ENCODE measurements at places on chromosomes 11 and 22. TPM values are rescaled to one million over a fixed set of nuclear protein-coding genes. Genes with fewer than 3 reads are reported as not detected.

DNA sequence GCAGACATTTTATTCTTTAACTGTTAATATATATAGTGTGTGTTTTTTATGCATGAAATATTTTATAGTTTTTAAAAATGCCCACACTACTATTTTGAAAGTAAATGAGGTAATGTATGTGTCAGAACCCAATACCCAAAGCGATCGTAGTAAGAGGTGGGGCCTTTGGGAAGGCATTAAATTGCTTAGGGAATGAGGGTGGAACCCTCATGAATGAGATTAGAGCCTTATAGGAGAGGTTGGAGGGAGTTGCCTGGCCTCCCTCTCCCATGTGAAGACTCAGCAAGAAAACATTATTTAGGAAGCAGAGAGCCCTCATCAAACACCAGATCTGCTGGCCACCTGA is 11.1 kb downstream of the KLHL35 start:
- peak overlapping the region; percentile 48 for H3K27ac ChIP-seq
- H3K4me1 ChIP-seq: peaks cover 3% of the 10 kb centered on the region
- H3K27me3 ChIP-seq: peaks cover 4% of the 10 kb centered on the region
- peaks cover 13% of the 10 kb centered on the region for H3K36me3 ChIP-seq
- DNase-seq: no peak

GRCh38 chr11:36388951-36389350 is 92.9 kb downstream of the PRR5L start:
- no peak for DNase-seq
- peaks cover 9% of the 10 kb centered on the region for H3K27me3 ChIP-seq
- H3K36me3 ChIP-seq: peaks cover 32% of the 10 kb centered on the region
- peak overlapping the region; percentile 47 for H3K4me3 ChIP-seq
- no peak overlapping the region for H3K27ac ChIP-seq

EFCAB6 gene
- 0.69 TPM for total RNA-seq

DNA sequence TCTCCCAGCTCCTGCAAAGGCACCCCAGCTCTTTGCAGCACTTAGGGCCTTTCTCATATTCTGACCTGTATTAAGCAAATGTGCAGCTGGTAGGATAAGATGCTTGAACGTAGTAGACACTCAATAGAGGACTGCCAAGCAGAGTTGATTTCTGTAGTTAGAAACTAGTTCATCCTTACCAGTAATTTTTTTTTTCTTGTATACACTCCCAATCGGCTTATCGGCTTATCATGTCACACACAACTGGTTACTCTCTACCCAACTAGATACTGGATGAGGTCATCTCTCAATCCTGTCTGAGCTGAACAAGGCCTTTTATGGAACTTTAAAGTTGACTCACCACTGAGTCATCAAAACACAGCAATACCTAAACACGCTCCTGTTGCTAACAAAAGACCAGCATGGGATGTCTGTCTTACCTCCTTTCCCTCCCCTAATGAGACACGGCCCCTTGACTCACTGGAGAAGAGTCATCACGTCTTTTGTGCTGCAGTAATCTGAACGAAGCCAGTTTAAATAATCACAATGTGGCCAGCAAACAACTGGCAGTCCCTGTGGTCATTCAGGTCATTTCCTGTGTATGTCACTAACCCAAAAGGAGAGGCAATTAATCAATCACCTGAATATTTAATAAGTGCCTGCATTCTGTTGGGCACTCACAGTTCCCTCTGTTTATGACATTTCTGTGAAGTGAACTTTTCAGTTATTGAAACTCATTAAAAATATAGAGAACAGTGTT is 7.5 kb upstream of the WEE1 start:
- H3K4me1 ChIP-seq: peaks cover 19% of the 10 kb centered on the region
- DNase-seq: no peak
- H3K36me3 ChIP-seq: peaks cover 6% of the 10 kb centered on the region
- H3K27ac ChIP-seq: peak overlapping the region; percentile 40

DNA sequence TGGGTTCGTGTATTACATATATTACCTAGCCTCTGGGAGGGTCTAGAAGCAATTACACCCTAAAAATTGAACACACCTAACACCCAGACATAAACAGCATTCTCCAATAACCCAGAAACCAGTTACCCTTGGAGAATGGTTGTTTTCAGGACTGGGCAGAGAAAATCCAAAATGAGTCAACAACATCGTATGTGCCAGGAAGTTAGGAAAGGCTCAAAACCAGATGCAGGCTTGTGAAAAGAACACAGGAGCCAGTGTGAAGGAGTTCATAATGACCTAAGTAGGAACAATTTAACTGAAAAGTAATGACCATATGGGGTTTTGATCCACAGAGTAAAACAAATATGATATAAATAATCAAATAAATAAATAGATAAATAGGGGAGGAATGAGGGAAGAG is 5.1 kb upstream of the CLPB start:
- no peak for DNase-seq
- H3K36me3 ChIP-seq: no peaks in the 10 kb centered on the region
- no peaks in the 10 kb centered on the region for H3K27me3 ChIP-seq
- no peaks in the 10 kb centered on the region for H3K4me1 ChIP-seq

MGAT3 gene
- total RNA-seq: 0.87 TPM

- peaks cover 5% of the 10 kb centered on the region for H3K4me1 ChIP-seq
- DNase-seq: no peak
- peaks cover 3% of the 10 kb centered on the region for H3K27me3 ChIP-seq
- no peaks in the 10 kb centered on the region for H3K36me3 ChIP-seq
Observed at GRCh38 chr22:30600921-30601320, 6.1 kb upstream of the TCN2 start.

CNIH2 gene
- 1.9 TPM for total RNA-seq

DNA sequence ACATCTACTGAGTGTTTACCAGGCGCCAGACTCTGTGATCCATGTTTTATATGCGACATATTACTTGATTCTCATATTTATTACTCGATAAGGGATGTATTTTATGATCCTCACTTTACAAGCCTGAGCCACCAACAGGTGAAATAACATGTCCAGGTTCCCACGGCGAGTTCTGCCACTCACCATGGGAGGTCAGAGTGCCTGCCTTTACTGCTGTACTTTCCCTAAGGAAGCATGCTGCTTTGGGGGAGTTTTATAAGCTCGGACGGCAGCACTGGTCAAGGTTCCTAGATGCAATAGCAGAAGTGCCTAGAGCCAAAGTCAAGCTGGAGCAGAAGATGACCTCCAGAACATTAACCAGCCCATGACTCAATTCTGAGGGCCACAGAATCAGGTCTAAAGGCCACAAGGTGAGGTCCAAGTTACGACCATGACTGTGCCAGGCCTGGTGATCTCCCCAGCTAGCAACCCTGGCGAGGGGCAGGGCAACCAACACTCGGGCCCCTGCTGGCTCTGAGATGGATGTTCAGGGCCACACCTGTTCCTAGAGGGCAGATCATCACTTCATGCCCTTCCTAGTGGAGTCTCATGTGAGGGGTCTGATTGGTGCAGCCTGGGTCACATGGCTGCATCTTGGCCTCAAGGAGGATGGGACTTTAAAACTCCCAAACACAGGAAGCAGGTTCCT is 14.2 kb downstream of the IFT27 start:
- no peaks in the 10 kb centered on the region for H3K4me1 ChIP-seq
- peaks cover 40% of the 10 kb centered on the region for H3K36me3 ChIP-seq
- H3K27ac ChIP-seq: no peak overlapping the region
- H3K27me3 ChIP-seq: no peaks in the 10 kb centered on the region
- H3K4me3 ChIP-seq: no peak overlapping the region

GRCh38 chr11:45043755-45044475 is 93.2 kb upstream of the TP53I11 start:
- no peaks in the 10 kb centered on the region for H3K36me3 ChIP-seq
- no peak overlapping the region for H3K27ac ChIP-seq
- no peak overlapping the region for H3K4me3 ChIP-seq
- peaks cover 5% of the 10 kb centered on the region for H3K27me3 ChIP-seq
- DNase-seq: no peak

DEFB108B gene
- not detected for total RNA-seq

- peaks cover 14% of the 10 kb centered on the region for H3K36me3 ChIP-seq
- H3K27ac ChIP-seq: no peak overlapping the region
- H3K4me3 ChIP-seq: no peak overlapping the region
Observed at GRCh38 chr11:125376117-125376516, 119.9 kb downstream of the FEZ1 start.

DNA sequence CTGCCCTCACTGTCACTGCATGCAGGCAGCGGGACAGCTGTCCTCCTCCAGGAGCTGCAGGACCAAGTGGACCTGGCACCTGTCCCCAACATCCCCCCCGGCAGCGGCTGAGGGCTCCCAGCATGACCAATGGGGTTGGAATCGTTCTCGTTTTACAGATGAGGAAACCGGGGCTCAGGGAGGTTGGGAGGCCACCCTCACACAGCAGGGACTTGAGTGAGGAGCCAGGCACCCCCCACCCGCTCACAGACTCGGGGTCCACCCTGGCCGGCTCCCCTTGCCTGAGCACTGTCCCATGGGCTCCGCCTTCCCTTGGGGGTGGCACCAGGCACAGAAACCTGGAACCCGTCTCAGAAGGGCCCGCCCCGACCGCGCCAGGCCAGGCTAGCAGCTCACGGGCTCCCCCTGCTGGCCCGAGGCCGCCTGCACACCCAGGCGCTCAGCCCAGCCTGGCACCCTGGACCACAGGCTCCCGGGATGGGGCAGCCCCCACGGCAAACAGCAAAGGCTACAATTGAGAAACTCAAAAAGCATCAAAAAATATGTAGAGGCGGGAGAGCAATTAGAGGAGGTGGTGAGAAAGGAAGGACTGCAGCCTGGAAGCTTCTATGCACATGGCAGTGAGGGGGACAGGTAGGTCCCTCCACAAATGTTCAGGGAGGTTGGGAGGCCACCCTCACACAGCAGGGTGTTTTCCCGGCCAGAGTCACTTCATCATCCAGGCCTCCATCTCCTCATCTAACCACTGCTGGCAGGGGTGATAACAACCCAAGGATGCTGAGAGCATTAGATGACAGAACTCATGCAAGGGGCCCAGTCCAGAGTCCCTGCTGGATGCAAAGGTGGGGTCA is 12.8 kb downstream of the MACROD1 start:
- H3K4me3 ChIP-seq: no peak overlapping the region
- H3K27ac ChIP-seq: no peak overlapping the region
- peaks cover 5% of the 10 kb centered on the region for H3K36me3 ChIP-seq
- peaks cover 8% of the 10 kb centered on the region for H3K4me1 ChIP-seq

TESMIN gene
- 3.4 TPM for total RNA-seq

CASP4 gene
- total RNA-seq: not detected

MEI1 gene
- total RNA-seq: 0.38 TPM

- no peak for DNase-seq
- no peak overlapping the region for H3K27ac ChIP-seq
- H3K4me3 ChIP-seq: no peak overlapping the region
- H3K4me1 ChIP-seq: no peaks in the 10 kb centered on the region
- H3K36me3 ChIP-seq: no peaks in the 10 kb centered on the region
- peaks cover 7% of the 10 kb centered on the region for H3K27me3 ChIP-seq
Observed at GRCh38 chr11:112718483-112718882, 242.7 kb upstream of the NCAM1 start.

DNA sequence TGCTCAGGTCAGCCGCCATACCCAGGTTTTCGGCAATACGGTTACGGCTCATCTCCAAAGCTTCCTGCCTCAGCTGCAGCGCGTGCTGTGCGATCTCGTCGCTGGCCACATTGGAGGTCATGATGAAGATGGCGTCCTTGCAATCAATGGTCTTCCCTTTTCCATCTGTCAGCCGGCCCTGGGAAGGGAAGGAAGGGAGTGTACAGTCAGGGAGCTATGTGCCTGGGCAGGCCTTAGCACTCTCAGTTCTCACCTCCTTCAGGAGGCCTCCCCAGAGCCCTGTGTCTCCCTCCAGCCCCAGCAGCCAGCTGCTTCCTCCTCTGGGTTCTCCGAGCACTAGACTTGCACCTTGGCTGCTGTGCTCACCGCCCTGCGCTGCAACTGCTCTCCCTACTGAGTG is 51.5 kb upstream of the PHOX2A start:
- peaks cover 14% of the 10 kb centered on the region for H3K4me1 ChIP-seq
- no peak overlapping the region for H3K4me3 ChIP-seq
- no peak for DNase-seq

DNA sequence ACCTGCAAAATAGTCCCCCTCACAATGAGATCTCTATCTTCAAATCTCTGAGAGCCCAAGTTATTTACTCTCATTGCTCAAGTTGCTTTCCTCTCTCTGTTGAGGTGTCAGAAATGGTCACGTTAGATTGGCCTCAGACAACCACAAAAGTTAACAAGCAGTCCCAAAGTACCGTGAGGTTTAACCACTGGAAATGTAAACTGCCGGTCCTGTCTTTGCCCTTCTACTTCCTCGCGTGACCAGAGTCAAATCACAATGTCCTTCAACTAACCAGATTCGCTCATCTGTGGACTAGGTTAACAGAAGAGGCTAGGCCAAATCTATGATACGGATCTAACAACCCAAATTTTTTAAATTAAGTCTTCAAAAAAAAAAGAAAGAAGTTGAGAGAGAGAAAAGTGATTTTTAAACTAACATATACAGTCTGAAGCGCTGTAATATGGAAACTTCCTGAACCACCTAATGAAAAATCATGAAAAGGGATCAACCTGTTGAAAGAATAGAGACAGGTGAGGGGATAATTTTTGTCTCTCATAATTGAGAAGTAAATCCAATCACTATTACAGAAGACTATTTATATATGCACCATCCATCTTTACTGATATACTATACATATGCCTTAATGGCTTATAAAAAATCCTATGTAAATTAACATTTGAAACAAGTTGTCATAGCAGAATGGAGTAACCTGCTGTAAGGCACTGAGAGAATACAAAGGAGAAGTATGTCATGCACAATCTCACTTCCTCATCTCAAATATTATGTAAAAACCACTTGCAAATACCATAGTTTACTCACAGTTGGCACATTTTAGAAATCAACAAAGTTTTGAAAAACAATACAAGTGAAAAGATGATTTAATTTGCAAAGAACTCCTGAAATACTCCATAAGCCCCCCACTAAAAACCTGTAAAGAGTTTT is 3.3 kb upstream of the JAML start:
- DNase-seq: no peak
- H3K4me1 ChIP-seq: no peaks in the 10 kb centered on the region
- no peaks in the 10 kb centered on the region for H3K27me3 ChIP-seq
- H3K36me3 ChIP-seq: peaks cover 4% of the 10 kb centered on the region

- H3K36me3 ChIP-seq: no peaks in the 10 kb centered on the region
- H3K27ac ChIP-seq: no peak overlapping the region
- no peaks in the 10 kb centered on the region for H3K27me3 ChIP-seq
- peaks cover 19% of the 10 kb centered on the region for H3K4me1 ChIP-seq
Observed at GRCh38 chr11:73536961-73537360, 61.0 kb downstream of the FAM168A start.
